Activated CD8-positive, alpha-beta memory T cell treated with anti-CD3 and anti-CD28 coated beads for 4 hours (primary cell): ENCODE measurements at places on chromosomes 12 and 14.
A peak's percentile ranks its signal among the peaks of the same experiment; 100 is the strongest.

GRCh38 chr12:92509156-92509738 is 193.5 kb upstream of the PLEKHG7 start:
- DNase-seq, result no peak

DNA sequence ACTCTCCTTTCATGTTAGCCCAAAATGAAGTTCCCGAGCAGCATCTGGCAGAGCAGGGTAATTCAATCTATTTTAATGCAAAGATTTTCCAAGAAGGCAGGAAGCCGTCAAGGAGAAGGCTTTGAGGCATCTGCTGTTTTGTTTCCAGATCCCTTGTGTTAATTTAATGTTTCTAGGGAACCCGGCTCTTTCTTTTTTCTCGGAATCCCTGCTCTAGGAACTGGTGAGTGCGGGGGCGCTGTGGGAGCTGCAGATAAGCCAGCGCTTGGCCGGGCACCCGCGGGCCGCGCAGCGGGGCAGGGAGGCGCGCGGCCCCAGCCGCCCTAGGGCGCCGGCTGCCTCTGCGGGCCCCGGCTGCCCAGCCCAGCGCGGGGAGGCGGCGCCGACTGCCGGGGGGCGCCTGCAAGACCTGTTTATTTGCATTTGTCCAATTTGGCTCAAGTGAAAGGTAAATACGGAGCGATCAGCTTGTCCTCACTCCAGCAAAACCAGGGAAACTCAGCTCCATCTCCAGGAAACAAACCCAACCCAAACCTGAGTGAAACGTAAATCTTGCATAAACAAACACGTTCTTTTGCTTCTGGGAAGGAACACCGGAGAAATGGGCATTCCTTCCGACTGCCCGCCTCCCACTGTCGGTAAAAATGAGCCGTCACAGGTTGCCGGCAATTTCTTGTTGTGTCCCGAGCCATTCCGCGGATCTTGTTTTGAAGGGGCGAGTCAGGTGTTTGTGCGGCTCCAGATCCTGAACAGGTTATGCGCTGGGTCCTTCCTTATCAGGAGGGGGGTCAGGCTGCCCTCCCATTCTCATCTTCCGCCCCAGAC is 65.1 kb downstream of the CRADD start:
- DNase-seq, result no peak

DNA sequence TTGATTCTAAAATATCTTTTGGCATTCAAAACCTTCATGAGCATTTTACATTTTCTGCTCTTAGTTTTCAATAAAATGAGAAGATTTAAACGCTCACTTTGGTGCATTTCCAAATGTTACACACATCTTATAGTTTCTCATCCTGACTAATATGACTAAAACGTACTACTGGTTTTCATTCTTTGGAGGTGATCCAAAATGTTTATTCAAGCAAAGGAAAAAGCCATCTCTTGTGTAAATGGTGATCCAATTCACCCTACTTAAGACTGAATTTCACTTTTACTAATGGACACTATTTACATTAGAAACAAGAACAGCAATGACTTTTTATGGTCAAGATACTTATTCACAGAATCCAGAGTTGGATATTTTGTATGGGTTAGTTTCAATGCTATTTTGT is 86.6 kb downstream of the KITLG start:
- DNase-seq, result no peak

DNA sequence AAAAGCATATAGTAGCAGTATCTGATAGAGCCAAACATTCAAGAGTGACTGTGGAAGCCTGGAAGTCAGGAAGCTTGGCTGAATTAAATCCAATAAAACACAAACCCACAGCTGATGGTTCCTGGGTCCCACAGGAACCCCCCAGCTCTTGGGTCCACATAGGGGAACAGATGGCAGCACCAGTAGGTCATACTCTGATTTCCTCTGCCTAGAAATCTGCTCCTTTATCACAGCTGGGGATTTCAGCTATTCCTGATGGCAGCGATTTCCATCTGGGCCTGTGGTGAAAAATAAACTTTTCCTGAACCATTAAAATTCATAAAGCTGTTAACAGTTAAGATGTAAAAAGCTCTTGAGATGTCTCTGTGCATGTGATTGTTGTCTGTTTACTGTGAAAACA is 202.0 kb upstream of the FRMD6 start:
- no peak for DNase-seq

DNA sequence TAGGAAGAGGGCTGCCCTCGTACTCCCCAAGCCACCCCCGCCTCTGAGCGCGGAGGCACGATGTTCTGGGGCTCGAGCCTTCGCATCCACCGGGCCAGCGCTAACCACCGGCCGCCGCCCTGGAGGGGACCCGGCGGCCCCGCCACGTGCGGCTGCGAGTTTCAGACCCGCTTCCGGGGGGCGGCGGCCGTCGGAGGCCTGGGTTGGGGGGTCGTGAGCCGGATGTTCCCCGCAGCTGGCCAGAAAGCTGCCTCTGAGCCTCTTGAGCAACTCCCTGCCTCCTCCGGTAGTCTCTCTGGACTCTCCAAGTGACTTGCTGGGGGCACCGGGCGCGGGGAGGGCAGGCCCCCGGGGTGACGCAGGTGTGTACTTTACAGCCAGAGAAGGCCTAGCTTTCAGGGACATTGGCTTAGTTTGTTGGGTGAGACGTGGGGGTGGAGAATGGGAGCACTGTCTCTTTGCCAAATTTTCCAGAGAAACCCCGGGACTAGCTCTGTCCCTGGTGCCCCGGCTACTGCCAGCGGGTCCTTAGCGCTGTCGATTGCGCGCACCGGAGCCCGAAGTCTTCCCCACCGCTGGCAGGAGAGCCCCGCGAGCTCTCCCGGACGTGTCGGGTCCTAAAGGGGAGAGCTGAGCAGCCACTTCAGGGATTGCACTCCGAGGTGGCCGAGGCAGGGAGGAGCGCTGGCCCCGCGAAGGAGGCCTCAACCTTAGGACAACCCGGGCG is 15.6 kb downstream of the OTX2 start:
- no peak for DNase-seq

DNA sequence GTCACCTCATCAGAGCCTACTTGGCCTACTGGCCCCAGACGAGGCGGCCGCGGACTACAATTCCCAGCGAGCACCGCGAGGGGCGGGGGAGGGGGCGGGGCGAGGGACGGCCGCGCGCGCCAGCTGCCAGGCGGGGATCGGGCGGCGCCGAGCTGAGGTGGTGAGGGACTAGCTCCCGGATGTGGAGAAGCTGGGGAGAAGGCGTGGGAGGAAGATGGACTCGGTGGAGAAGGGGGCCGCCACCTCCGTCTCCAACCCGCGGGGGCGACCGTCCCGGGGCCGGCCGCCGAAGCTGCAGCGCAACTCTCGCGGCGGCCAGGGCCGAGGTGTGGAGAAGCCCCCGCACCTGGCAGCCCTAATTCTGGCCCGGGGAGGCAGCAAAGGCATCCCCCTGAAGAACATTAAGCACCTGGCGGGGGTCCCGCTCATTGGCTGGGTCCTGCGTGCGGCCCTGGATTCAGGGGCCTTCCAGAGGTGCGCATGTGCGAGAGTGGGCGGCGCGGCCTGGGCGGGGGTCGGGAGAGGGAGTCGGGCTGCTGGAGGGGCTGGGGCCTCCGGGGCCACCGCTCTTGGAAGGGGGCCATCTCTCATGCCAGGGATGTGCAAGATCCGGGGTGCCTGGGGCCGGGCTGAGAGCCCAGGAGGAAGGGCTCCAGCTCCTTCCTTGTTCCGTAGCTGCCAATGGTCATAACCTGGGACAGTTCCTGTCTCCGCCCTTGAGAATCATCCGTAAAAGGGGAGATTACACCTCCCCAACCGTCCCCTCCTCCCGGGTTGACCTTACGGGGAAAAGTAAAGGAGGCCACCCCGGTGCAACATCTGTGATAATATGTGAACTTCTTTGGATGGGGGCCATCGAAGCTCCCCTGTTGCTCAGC is at the start of gene CMAS:
Gene CMAS, plus strand, starts transcription at position 129 of the 878 bp plus-strand sequence. Its CDS starts 86 bp downstream, at position 215.
- peak; percentile 61 for DNase-seq

DNA sequence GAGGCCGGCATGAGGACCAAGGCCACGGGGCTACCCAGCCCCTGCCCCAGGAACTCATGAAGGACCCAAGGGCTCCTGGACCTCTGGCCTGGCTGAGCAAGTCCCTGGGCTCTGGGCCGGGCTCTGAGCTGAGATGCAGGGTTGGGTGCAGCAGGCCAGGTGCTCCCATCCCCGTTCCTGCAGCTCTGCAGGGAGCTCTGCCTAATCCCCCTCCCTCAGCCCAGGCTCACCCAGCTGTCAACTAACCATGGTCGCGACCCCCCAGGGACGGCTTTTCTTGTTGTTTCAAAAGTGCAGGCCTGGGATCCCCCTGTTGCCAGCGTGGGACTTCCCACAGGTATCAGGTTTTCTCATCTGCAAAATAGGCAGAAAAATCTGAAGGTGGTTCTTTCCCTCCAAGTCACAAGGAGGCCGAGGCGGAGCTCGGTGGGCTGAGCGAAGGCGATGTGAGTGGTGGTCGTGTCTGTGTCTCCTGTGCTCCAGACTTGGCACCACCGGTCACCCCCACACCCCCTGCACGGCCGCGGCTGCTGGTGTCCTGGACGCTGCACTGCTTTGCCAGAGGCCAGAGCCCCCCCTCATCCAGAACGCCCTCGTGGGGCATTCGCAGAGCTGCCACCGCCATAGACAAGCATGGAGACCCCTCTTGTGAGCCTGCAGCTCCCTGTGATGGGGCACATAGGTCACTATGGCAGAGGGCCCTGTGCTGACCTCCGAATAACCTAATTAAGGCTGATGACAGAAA is 22.5 kb upstream of the GALNT9 start:
- DNase-seq, result no peak

GRCh38 chr12:45732936-45733335 is 3.4 kb downstream of the ARID2 start:
- DNase-seq, result no peak

GRCh38 chr12:116121453-116121871 is 156.0 kb downstream of the MED13L start:
- no peak for DNase-seq

DNA sequence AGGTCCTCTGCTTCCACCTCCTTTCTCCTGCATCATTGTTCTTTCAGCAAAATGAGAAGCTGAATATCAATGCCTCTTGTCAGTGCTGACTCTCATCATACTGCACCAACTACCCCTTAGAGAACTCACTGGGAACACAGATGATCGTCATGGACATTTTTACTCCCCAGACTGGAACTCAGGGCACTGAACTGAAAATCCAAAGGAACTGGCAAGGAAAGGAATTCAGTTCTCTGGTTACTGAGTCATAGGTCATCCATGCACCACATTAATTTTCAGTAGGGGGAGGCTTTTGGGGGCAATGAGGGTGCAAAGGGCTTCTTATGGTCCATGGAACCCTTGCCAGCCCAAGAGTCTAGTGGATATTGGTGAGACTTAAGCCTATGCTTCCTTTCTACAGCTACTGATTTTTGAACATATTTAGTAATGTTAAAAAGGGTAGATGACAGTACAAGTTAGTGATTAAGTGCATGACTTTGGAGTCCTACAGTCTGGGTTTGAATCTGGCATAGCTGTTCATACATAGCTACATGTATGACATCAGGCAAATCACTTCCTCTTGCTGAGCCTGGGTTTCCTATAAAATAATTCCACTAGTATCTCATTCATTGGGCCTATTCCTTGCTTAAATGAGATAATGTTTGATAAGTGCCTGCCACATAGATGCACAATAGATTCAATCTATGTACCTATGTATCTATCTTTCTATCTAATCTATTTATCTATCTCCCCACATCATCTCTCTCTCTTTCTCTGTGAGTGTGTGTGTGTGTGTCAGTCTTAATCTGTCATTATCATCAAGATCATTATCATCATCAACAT is 29.2 kb downstream of the BBS10 start:
- DNase-seq, result no peak

GRCh38 chr12:51717326-51717925 is 126.4 kb downstream of the SCN8A start:
- DNase-seq, result no peak

- no peak for DNase-seq
Observed at GRCh38 chr14:64074961-64075612, 219.1 kb downstream of the ESR2 start.

- DNase-seq, result no peak
Observed at GRCh38 chr14:92877757-92878431, 45.1 kb upstream of the CHGA start.

GRCh38 chr12:76275511-76276093 is 72.6 kb downstream of the BBS10 start:
- DNase-seq, result no peak

GRCh38 chr12:13891902-13892301 is 89.5 kb downstream of the GRIN2B start:
- DNase-seq, result no peak

DNA sequence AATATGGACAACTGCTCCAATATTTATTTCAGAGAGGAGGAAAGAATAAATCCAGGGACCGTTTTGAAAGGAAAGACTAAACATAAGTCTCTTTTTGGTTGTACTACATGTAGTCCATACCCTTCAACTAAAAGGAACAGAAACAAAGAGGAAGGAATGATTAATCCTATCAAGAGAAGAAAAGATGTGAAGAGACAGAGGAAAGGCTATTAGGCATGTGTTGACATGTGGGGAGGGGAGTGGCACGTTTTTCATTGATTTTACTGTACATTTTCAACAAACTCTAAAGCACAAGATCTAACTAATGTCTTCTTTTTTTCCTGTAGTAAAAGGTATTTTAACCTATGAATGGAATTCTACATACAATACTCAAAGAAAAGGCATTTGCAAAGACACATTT is 85.6 kb downstream of the NAV3 start:
- DNase-seq, result no peak

GRCh38 chr12:32836710-32837109 is 59.9 kb downstream of the PKP2 start:
- no peak for DNase-seq

DNA sequence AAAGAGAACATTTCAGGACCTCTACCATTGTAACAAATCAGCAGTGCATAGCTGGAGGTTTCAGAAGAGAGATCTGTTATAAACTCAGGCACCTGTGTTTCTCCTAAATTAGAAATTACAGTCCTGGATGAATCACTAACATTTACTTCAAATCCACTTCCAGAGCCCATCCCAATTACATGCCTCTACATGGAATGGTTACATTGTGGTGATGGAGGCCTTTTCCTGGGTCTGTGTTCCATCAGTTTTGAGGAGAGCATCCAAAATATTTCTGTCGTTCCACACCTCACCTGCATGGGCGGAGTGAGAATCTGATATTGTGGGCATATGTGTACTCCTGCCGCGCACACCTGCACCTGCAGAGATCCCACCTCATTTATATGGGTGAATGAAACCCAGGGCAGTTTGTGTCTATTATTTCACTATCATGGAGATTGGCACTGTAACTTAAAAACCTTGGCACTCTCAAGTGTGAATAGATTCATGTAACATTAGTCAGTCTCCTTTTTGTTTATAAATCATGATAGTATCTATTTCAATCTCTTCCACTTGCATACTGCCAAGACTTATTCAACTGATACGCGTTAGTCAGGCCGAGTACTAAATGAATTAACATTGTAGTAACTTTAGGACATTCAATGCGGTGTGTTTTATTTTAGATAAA is 215.1 kb upstream of the FAR2 start:
- DNase-seq, result no peak

GRCh38 chr12:102302553-102302952 is 104.9 kb upstream of the PMCH start:
- DNase-seq, result no peak

- DNase-seq, result no peak
Observed at GRCh38 chr12:121333747-121334146, 18.5 kb downstream of the ANAPC5 start.
